Left kidney (tissue), 8 donors: ENCODE measurements at places on chromosomes 2 and 18. TPM values are rescaled to one million over a fixed set of nuclear protein-coding genes. Genes with fewer than 3 reads are reported as not detected.

DNA sequence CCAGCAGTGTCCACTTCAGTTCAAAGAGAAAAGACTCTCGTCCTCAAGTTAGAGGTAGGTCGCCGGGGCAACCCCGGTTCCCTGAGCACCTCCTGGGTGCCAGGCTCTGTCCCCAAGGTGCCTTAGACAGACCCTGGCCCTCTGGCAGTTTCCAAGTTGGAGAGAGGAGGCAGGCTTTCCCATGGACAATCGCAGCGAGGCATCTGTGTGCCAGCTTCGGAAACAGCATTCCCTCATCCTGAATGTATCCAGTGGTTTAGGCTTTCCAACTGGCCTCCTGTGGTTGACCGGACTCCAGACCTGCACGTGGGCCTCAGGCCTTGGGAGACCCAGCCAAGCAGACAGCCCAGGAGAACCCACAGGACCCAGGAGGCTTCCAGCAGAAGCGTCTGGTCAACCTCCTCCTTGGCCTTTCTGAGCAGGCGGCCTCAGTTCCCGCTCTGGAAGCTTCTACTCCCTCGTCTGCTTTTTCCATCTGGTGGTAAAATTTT, 70.3 kb downstream of the KCNF1 start:
- DNase-seq, result no peak

- DNase-seq, result no peak
Observed at GRCh38 chr18:79396431-79397246, 909 bp downstream of the NFATC1 start.

DNA sequence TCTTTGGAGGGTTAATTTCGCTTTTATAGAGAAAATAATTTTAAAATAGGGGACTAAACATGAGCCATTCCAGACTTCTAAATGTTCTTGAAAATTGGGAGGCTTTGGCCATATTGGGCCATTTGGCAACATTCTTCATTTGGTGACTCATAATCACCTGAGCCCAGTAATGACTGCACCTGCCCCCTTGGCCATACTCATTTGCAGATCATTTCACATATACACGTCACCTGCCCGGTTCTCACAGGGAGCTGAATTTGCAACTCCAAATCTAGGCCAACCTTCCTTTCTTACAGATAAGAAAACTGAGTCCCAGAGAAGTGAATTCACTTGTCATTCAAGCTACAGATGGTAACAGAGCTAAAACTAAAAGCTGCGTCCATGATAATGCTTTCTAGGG, 289.7 kb downstream of the EPHA4 start:
- DNase-seq, result no peak

- DNase-seq, result no peak
Observed at GRCh38 chr2:29475499-29475898, 360.3 kb downstream of the CLIP4 start.

- no peak for DNase-seq
Observed at GRCh38 chr2:73914667-73915066, 12.0 kb upstream of the DGUOK start.

- DNase-seq, result no peak
Observed at GRCh38 chr2:204486805-204487204, 58.5 kb upstream of the PARD3B start.

GRCh38 chr2:214328941-214329340, 81.9 kb upstream of the VWC2L start:
- no peak for DNase-seq

- DNase-seq, result no peak
Observed at GRCh38 chr2:3450385-3451010, 68.8 kb downstream of the ADI1 start.

GRCh38 chr2:205688417-205689200, 6.3 kb downstream of the NRP2 start:
- DNase-seq, result no peak

- DNase-seq, result no peak
Observed at GRCh38 chr2:20484034-20484617, 37.3 kb downstream of the RHOB start.

GRCh38 chr2:241701149-241701398, 765 bp upstream of the ING5 start:
- DNase-seq, result no peak

DNA sequence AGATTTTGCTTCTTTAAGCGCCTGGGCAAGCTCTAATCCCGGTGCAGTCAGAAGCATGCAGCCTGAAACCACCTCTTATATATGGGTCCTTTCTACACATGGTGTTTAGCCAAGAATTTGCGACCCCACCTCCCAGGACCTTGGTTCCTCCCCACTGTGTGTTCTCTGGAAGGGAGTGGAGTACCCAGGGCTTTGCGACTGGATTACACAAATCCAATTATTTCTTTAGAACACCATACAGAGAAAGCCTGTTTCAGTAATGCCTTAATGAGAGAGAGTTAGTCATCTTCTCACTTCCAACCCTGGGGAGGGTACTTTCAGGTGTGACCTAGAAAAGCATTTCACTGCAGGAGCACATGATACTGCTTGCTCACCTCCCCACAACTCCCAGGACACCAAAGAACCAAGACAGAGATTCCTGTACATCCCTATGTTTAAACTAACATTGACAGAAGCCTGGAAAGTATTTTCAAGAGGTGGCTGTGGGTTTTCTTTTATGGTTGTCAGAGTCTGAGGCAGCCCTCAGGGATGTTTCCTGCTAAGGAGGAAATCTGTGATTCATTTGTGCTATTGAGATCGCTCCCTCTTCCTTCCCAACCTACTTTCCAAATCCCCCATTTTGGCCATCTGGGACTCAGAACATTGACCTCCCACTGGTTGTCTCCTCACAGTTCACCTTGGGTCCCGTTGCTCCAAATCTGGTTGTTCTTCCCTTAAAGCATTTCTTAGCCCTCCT, at the start of gene CAPN14:
Gene CAPN14 (minus strand): TSS at position 51 of the 736 bp plus-strand sequence. CDS start 12,068 bp downstream, outside the sequence.
- no peak for DNase-seq

DNA sequence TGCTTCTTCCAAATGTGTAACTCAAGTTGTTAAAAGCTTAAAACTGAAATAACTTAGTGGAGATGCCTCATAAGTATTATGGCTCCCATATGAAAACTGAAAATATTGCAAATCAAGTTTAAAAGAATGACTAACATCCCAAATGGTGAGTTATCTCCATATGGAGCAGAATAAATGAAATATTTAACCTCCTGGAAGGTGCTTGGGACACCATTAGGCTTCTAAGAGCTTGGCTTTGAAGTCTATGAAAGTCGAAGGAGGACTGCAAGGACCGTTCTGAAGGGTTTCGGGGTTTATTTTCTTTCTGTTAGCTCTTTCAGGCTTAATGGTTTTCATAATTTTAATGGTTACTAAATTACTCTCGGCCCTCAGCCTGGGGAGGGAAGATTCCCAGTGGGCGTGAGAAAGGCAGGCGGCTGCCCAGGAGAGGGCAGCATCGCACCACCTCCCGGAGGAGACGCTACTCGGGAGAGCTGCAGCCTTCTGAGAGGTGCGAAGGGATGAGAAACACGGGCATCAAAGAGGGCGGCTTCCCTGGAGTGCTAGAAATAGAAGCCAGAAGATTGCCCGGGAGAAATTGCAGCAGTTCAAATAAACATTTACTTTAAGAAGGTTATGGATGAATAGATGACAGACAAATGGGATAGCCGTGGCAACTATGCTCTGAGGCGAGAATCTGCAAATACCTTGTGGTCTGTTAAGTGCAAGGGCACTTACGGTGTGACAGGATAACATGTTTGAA, 43.1 kb downstream of the MAP3K19 start:
- DNase-seq, result peak; percentile 49

DNA sequence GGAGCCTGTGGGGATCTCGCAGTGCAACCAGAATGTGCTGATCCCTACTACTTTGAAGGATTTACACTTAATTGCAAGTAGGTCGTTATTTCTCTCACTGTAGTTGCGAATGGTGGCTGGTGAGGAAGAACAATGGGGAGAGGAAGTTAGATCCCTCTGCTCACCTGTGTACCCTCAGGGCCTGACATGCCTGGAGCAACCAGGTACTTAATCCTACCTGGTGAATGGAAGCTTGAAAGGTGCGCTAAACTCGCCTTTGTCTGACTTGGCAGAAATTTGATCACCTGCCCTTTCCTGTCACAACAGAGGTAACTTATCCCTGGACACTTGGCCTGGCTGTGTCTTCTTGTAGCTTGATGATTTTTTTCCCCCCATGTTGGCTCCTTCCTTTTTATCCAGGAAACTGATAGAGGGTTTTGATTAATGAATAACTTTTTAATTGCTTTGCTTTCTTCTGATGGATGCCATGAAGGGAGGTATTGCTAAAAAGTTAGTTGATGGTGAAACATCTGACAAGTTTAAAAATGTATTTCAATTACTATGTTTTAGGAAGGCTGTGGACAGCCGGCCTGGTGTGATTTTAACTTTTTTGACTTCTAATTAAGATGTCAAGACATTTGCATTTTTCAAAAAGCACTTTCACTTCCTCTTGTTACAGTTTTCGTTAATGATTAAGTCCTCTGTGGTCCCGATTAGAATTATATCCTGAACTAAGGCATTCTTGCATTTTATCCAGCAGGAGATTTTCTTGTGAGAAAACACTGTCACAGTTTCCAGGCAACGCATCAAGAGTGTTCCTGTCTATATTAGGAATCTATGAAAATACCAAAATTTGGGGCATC, 9.2 kb downstream of the SGPP2 start:
- DNase-seq, result no peak

DNA sequence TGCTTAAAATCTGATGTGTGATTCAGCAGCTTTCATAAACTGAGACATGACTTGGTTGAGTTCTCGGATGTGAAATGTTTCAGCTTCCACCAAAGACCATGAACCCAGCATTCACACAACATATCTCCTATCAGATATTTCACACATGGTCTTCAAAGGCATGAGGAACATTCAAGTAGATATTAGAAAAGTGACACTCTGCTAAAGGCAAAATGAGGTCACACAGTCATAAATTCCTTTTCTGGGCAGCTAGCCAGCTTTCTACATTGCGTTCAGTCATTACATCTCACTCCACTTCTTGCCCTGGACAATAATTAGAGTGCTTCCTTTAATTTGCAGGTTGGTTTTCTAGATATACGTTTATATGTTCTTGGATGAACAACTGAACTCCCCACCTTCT, 96.7 kb downstream of the GAREM1 start:
- peak; percentile 61 for DNase-seq

- DNase-seq, result no peak
Observed at GRCh38 chr2:189865826-189866225, 81.6 kb downstream of the PMS1 start.

DNA sequence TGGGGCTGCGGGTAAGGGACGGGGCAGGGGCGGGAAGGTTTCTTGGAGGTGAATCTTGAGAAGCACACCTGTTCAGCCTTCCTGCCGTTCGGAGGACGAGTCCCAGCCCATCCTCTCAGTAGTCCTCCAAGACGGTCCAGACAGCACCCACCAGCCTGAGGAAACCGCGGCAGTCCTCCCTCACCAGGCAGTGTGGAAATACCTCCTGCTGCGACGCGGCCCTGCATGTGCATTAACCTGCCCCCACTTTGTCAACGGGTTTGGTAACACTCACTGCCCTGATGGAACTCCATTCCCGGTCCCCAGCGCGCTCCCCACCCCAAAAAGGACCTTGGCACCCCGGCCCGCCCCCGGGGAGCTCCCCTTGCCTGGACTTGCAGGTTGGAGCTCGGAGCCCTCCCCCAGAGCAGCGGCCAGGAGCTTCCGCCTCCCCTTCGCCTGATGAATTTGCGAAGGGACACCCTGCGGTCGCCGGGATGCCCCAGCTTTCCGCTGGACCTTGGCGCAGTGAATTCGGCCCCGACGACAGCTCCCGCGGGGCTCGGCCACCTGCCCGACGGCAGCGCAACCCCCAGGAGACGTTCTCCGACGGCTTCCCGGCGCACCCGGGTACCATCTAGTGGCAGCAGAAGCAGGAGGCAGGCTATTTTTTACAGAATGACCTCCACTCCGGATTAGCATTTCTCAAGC, 31.5 kb downstream of the ACVR1C start:
- peak; percentile 8 for DNase-seq

- no peak for DNase-seq
Observed at GRCh38 chr18:11883153-11883552, 25.0 kb downstream of the MPPE1 start.

DNA sequence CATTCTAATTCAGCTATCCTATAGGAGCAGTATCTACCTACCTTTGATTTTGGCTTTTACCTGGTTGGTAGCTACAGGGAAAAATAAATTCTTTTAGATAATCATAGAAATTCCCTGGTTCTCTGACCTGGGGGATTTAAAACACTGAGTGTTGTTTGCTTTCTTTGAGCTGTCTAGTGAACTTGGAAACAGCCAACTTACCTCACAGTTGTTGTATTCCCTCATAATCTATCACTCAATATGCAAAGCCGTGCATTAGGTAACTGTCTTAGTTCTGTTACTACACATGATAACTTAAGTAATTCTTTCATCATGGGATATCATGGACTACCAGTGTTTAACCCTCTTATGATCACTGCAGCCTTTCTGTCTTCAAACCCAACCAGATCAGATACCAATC, 127.8 kb downstream of the TTC27 start:
- DNase-seq, result no peak

GRCh38 chr2:75592030-75592429, 31.3 kb upstream of the EVA1A start:
- no peak for DNase-seq

DNA sequence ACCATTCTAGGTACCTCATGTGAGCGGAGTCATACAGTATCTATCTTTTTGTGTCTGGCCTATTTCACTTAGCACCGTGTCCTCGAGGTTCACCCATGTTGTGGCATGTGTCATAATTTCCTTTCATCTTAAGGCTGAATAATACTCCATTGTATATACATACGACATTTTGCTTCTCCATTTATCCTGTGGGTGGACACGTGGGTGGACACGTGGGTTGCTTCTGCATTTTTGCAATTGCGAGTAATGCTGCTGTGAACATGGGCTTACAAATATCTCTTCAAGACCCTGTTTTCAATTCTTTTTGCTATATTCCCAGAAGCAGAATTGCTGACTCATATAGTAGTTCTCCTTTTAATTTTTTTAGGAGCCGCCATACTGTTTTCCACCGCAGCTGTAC, 243.6 kb upstream of the EPAS1 start:
- no peak for DNase-seq

DNA sequence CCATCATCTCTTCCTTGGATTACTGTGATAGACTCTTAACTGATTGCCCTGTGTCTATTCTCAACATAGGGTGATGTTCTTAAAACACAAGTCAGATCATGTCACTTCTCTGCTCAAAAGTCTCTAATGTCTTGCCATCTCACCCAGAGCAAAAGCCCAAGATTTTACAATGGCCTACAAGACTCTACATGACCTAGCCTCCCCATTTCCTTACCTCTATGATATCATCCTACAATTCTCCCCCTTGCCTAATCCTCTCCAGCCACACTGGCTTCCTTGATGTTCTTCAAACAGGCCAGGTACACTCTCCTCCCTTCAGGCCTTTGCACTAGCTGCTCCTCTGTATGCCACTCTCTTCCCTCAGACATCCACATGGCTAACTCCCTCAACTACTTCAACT, 55.1 kb downstream of the ROCK1 start:
- DNase-seq, result no peak

- no peak for DNase-seq
Observed at GRCh38 chr2:226380679-226381078, 418.9 kb downstream of the IRS1 start.

- DNase-seq, result no peak
Observed at GRCh38 chr2:48991415-48992131, 162.7 kb downstream of the FSHR start.

GRCh38 chr2:96150007-96150640, 4.9 kb upstream of the DUSP2 start:
- DNase-seq, result no peak

The EDAR gene
- polyA plus RNA-seq, result 3.1 TPM

The CYRIA gene
- 3.3 TPM for polyA plus RNA-seq

The SERPINB13 gene
- polyA plus RNA-seq, result not detected

The NEMP2 gene
- 14.5 TPM for polyA plus RNA-seq

The SLC9A4 gene
- polyA plus RNA-seq, result 7.0 TPM

The CAPN14 gene
- 0.13 TPM for polyA plus RNA-seq

The CTLA4 gene
- polyA plus RNA-seq, result not detected

The NAT8 gene
- polyA plus RNA-seq, result 18.6 TPM

The CD207 gene
- polyA plus RNA-seq, result not detected

The AKAIN1 gene
- polyA plus RNA-seq, result not detected

The SLC40A1 gene
- 121 TPM for polyA plus RNA-seq

The PROM2 gene
- polyA plus RNA-seq, result 39.1 TPM
